ENCODE measurements at places on chromosomes 3 and 15.

- no peak for DNase-seq
These were observed 61.8 kb upstream of the RBP1 start for GRCh38 chr3:139601191-139601961.

DNA sequence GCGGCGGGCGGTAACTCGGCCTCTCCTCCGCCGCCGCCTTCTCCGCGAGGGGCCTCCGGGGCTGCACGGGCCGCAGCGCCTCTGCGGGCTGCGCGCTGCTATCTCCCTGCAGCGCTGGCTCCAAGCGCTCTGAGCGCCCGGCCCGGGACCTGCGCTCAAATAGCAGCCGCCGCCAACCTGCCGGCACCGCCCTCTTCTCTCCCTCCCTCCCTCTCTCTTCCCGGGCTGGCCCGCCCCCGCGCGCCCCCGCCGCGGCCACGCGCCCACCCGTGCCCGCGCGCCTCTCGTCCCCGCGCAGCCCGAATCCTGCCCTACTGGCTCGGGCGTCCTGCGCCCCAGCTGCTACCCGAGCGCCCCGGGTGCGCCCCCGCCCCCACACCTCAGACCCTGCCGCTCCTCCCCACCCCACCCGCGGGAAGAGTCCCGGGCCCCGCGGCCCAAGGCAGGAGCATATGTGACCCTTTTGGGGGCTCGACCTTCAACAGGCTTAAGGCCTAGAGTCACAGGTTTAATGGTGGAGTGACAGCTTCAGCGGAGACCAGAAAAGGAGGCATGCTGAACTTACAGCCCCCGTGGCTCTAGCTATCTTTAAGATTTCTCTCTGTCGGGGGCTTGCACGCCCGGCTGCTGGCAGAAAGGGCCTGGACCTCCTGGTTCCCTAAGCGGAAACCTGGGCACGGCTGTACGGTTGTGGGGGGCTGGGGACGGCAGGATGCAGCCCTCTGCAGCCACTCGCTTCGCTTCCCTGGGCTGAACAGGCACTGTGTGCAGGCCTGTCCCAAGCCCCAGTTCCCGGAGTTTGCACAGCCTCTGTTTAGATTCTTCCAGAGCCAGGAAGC, at the start of gene CACNA2D2:
CACNA2D2 (minus strand) TSS at position 131 of the 839 bp plus-strand sequence. CDS start 211 bp downstream, outside the sequence.
- DNase-seq, result no peak

- DNase-seq, result no peak
These were observed 138.9 kb upstream of the RORA start for GRCh38 chr15:61367953-61368352.

- peak; percentile 3 for DNase-seq
These were observed 271.8 kb downstream of the ZIC1 start for GRCh38 chr3:147680837-147681483.

DNA sequence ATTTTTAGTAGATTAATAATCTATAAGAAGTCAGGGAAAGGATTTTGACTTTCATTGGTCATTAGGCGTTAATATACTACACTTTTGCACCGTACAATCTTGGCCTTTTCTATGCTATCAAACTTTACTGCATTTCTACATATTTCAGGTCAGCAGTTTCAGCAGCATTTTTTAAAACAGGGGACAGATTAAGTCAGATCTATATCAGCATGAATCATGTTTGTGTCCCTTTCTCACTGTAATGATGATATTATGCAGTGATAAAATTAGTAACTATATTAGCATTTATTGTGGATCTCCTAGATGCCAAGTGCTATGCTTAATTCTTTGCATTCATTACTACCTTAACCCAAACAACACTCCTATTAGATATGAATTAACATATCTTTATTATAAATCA, 20.3 kb upstream of the AADAC start:
- no peak for DNase-seq

All from amygdala (tissue), 56 donors.